AG09309 (cell line): ENCODE measurements at places on chromosomes 1 and 21.
A peak's percentile ranks its signal among the peaks of the same experiment; 100 is the strongest.

DNA sequence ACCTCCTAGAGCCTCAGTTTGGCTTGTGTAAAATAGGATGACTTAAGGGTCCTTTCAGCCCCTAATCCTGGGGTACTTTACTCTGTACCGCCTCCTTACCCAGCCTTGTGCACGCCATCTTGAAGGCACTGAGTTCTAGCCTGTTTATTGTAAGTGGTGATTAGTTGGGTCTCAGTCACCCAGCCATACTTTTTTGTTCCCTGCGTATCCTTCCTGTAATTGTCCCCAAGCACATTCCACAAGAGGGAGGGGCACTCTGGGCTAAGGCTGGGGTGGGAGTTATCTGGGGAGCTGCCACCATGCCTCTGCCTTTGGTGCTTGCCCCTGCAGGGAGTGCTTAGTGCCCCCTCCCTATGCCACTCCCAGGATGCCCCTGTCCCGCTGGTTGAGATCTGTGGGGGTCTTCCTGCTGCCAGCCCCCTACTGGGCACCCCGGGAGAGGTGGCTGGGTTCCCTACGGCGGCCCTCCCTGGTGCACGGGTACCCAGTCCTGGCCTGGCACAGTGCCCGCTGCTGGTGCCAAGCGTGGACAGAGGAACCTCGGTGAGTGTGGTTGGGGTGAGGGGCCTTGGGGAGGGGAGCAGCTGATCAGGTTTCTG is 856 bp downstream of the FDPS start:
- DNase-seq: no peak

GRCh38 chr1:197399755-197400521 is 131.9 kb downstream of the CRB1 start:
- no peak for DNase-seq

- DNase-seq: no peak
Measured at GRCh38 chr1:32876341-32877210, 5.9 kb upstream of the FNDC5 start.

GRCh38 chr1:2414297-2414958 is 2.1 kb upstream of the PEX10 start:
- no peak for DNase-seq

DNA sequence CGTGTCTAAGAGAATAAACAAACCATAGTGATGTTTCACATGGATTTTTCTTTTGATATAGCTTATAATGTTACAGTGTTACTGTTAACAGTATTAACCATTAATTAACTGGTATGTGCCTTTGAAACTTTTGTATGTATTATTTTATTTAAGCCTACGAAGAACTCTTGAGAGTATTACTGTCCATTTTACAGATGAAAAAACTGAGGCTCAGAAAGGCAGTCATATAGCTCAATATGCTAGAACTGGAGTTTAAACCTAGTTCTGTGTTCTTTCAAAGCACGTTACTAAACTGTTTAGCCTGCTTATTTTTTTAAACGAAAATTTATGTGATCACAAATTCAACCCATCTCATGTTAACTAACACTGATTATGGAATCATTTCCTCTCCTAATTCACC is 83.5 kb downstream of the POU2F1 start:
- no peak for DNase-seq

- DNase-seq: no peak
Measured at GRCh38 chr1:222284466-222284865, 263.4 kb downstream of the HHIPL2 start.

- peak; percentile 45 for DNase-seq
Measured at GRCh38 chr21:16588433-16588860, 858.7 kb downstream of the USP25 start.
